ENCODE measurements at places on chromosomes 16 and 17.

GRCh38 chr17:76659928-76660655 lies 16.5 kb upstream of the ST6GALNAC1 start:
- DNase-seq: peak; percentile 89

GRCh38 chr16:79468121-79468552 lies 132.4 kb downstream of the MAF start:
- DNase-seq: no peak

- DNase-seq: no peak
Observed at GRCh38 chr17:8939496-8940334, 25.8 kb downstream of the PIK3R5 start.

DNA sequence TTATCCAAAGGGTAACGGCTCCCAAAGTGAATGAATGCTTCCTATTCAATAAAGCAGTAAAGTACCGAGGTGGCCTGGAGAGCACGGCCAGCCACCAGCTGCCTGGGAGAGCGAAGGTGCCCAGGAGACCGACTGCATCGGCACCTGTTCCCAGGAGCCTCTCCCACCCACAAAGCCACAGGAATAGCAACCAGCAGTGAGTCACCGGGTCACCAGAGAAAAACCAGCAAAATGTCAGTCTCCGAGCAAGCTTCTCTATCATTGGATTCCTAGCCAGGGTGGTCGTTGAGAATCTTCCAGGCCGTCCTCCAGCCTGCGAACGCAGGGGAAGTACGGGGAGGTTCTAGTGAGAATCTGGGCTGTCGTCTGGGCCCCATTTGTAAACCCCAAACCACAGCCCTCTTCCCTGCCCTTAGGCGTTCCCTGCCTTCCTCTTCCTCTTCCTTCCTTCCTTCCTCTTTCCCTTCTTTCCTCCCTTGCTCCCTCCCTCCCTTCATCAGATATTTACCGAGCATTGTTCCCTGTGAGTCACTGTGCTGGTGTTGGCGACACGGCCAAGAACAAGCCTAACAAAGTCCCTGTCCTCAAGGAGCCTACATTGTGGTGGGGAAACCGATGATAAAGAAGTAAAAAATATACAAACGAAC lies 114.6 kb downstream of the SLC39A11 start:
- peak; percentile 78 for DNase-seq

DNA sequence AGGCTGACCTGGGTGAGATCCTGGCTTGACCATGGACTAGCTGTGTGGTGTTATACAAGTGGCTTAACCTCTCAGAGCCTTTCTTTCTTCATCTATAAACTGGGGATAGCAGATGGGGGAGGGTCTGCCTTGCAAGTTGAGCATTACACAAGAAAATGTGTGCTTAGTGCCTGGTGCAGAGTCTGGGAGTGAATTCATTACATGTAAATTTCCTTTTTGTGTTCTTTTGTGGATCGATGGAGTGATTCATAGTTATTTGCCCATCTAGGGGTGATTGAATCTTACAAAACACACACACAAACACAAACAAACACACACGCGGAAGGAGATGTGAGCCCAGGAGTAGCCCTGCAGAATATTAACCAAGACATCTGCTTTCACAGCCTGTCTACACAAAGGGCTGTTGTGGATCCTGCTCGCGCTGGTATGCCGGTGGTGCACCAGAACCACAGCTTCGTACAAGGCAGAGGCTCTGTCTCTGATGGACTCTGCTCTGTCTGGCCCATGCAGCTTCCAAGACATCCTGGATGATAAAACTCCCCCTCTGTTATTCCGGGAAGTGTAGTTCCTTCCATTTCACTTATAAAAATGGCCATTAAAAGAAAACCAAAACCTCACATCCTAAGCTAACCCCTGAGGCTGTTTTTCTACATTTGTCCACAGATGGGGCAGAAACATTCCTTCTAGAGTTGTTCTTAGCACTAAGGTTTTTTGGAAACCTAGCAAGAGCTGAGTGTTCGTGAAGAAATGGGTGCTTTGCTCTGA lies 86.1 kb downstream of the UTP18 start:
- no peak for DNase-seq

DNA sequence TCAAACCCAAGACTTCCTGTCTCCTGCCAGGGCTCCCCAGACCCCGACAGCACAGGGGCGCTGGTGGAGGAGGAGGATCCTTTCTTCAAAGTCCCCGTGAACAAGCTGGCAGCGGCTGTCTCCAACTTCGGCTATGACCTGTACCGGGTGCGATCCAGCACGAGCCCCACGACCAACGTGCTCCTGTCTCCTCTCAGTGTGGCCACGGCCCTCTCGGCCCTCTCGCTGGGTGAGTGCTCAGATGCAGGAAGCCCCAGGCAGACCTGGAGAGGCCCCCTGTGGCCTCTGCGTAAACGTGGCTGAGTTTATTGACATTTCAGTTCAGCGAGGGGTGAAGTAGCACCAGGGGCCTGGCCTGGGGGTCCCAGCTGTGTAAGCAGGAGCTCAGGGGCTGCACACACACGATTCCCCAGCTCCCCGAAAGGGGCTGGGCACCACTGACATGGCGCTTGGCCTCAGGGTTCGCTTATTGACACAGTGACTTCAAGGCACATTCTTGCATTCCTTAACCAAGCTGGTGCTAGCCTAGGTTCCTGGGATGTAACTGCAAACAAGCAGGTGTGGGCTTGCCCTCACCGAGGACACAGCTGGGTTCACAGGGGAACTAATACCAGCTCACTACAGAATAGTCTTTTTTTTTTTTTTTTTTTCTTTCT lies 8.1 kb downstream of the SERPINF1 start:
- DNase-seq: peak; percentile 68

GRCh38 chr16:79062821-79063220 lies 537.7 kb downstream of the MAF start:
- DNase-seq: no peak

- DNase-seq: no peak
Observed at GRCh38 chr16:50942143-50942542, 200.3 kb downstream of the CYLD start.

DNA sequence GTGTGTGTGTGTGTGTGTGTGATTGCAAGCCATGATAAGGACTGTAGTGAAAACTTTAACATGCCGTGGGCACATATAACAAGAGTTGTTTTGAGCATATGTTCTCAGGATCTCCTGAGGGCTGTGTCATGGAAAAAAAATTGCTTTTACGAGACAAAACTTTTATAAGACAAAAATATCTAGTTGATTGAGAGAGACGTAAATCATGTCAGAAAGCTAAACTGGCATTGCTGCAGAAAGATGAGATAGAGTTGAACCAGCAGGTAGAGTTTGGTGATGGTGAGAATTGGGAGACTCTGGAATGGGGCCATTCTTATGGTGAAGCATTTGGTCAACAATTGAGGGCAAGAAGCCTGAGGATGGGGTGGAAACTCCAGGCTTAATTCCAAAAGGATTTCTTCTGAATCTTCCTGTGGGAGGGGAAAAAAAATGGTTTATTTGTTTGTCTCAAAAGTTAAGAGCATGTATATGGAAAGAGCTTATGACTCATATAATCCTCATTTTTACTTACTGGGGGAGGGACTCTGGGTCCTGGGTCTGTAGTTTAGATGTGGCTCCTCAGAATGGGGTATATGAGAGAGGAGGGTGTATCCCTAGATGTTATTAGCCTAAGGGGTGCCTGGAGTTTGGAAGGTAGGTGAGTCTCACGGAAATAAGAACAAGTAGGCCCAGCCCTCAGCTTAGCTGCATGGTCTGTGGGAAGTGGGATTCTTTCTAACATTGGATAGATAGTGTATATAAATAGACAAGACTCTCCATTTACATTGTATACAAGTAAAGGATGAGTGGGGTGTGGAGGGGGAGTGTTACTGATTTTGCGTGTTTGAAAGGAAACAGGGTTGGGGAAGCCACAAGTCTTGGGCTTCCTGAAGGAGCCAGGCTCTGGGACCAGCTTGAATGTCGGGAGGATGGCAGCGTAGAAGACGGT lies 7.1 kb downstream of the MINK1 start:
- DNase-seq: no peak

- peak; percentile 29 for DNase-seq
Observed at GRCh38 chr16:59634004-59634579, 900.0 kb upstream of the GOT2 start.

Data from kidney tubule cell (primary cell).